ENCODE measurements at places on chromosomes 11 and 22.

DNA sequence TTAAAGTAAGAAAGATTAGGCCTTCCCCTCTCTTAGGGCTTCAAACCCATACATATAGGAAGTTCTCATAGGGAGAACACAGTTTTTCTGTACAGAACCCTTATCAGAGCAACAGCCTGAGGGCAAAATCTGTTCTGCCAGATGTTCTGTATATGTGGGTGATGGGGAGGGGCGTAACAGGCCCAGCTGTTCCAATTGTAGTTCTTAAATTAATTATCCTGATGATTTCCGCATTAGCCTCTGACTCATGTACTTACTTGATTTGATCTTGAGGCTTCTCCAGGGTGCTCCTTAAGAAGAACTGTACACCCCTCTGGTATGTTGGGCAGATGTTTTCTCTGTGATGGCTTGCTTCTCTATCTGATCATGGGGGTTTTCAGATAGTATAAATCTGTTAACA lies 123.1 kb upstream of the C11orf87 start:
- no peak for DNase-seq

DNA sequence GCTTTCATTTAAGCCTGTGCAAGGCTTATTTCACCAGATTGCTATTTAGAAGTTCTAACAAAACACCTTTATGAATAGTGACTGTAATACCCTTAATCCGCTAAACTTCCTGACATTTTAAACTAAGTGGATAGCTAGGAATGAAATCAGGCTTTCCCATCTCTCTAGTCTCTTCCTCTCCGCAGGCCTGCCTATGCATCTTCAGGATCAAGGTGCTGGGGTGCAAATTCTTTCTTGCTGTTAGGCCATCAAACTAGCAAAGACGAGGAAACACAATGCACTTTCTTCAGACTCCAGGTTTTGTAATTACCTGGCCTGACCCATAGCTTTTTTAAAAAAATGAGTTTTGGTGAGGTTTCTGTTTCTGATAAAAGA lies 149.4 kb downstream of the DBX1 start:
- DNase-seq, result no peak

DNA sequence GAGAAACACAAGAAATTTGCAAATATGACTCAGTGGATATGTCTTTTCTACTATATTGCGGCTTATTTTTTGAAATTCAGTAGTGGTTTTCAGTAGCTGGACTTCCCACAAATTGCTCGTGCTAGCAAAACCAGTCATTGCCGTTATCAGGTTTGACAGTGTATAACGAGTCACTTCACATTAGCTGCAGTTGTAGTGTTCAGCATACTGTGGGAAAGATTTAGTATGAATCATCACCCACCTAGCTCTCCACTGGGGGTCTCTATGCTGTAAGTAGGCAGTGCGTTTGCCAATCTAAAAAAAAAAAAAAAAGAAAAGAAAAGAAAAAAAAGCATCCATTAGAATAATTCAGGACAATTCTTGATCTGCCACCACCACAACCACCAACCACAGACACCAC lies 1318.9 kb downstream of the LRRC4C start:
- no peak for DNase-seq

GRCh38 chr11:123363556-123363955 lies 66.5 kb upstream of the GRAMD1B start:
- DNase-seq, result no peak

GRCh38 chr11:121890377-121890776 lies 225.6 kb downstream of the BLID start:
- DNase-seq, result no peak

All from Caki2 (cell line).